ENCODE measurements at places on chromosomes 5 and 9.

DNA sequence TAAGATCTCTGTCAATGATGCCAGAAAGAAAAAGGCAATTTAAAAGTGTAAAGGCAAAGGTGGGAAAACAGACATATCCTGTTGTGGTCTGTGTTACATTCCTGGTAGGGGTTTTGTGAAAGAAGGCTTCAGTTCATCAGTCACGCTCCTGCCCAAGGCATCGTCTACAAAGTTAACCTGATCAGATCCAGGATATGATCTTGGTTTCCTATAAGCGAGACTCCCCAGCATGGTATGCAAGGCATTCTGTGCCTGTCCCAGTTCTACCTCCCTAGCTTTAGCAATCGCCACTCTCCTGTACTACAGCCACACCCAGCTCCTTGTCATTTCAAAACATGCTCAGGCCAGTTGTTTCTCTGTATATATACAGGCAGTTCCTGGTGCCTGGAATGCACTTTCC, 58.0 kb upstream of the PTPN3 start:
- no peak for DNase-seq

DNA sequence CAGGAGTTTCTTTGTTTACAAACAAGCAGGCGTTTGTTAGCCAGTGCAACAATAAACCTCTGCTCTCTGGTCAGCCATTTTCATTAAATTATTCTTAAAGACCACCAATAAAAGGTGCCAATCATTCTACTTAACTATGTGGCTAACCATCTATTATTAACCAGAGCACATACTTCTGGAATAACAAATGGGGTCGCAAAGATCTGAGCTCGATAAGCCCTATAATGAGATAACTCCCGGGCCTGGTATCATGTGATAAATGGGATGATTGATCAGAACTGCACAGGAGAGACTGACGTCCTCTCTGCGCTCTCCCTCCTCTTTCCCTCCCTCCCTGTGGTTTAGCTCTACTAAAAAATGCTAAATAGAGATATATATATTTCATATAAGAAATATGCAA, 488.2 kb downstream of the NTRK2 start:
- DNase-seq: no peak

GRCh38 chr9:35395076-35395705, 94.7 kb upstream of the RUSC2 start:
- DNase-seq: no peak

- no peak for DNase-seq
Measured at GRCh38 chr9:128233817-128234406, 30.7 kb downstream of the DNM1 start.

DNA sequence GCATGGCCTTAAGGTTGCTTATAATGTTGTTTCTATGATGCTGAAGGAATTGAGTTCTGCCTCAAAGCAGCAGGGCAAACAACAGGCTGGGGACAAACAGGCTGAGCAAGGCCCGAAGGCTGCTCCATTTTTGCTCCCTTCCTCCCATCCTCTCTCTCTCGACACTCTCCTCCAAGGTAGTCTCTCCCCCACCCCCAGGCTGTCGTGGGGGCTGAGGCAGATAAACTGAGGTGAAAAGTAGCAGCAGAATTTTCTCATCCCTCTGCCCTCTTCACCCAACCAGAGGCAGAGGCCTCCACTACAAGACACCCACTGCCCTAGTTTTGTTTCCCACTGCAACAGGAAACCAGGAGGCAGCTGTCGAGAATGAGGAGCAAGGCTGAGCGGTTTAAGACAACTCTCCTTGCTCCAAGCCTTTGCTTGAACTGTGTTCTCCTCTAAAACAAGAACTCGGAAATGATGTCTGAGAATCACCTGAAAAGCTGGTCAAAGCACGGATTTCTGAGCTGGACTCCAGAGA, 13.5 kb upstream of the GNA14 start:
- DNase-seq: no peak

- DNase-seq: no peak
Measured at GRCh38 chr9:114666851-114667250, 9.2 kb upstream of the TEX53 start.

DNA sequence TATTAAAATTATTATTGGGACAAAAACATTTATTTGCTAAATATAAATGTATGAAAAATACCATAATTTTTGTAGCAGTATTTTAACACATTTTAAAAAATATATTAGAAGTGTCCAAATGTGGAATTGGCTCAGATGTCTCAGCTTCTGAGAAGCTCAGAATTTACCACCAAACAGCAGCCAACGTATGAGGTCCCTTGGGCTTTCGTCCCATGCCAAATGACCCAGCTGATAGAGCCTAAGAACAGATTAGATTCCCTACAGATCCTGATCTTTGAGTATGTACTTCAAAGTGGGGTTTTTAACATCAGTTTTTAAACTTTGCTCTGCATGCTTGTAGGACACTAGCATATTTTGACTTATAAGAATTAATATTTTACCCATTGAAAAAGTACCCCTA, 77.3 kb upstream of the RPS23 start:
- no peak for DNase-seq

GRCh38 chr9:131649646-131650045, 90.2 kb downstream of the RAPGEF1 start:
- DNase-seq: no peak

DNA sequence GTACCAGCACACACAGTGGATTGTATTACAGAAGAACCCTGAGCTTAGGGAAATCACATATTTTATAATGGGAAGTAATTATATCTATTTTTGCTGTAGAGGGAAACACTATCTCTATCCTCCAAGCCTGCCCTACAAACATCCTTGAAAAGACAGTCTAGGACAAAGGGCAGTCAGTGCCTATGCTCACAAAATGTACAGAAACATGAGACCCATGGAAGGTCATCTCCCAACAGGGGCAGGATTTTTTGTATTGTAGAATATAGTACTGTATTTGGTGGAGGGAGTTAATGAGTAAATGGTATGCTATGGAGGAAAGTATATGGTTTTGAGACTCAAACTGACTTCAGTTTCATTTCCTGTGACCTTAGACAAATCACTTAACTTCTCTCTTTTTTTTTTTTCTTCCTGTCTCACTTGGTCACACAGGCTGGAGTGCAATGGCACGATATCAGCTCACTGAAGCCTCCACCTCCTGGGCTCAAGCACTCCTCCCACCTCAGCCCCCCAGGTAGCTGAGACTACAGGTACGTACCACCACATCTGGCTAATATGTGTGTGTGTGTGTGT, 5.8 kb upstream of the RAB14 start:
- no peak for DNase-seq

DNA sequence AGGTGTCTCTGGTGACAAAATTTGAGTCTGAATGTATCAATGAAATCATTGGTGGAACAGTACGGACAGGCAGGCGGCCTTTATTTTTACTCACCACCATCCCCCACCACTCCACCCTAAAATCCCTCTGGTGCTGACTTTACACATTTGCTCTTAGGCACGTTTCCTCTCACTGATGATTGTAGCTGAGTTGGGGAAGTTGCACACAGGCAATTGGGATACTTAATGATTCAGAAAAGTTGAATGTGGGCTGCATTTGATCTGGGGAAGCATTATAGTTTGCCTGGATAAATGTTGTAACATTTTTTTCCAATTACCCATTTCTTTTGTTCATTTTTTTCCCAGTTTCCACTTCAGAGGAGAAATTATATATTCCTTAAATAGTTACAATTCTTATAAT, 658.4 kb downstream of the TLR4 start:
- DNase-seq: no peak

DNA sequence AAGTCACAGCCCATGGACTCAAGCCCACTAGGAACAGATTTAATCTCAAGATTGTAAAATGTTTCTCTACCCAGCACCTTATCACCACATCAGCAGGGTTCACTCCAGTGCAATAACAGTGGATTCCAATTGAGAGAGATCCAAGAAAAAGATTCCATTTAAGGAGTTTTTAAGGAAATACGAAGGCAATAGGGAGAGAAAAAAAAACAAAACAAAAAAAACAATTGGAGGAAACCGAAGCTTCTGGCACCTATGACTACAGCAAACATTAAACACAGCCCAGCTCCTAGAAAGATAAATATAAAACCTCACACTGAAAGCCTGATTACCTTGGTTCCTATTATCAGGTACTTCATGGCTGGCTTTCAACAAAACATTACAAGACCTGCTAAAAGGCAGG, 192.7 kb downstream of the DAB2IP start:
- no peak for DNase-seq

DNA sequence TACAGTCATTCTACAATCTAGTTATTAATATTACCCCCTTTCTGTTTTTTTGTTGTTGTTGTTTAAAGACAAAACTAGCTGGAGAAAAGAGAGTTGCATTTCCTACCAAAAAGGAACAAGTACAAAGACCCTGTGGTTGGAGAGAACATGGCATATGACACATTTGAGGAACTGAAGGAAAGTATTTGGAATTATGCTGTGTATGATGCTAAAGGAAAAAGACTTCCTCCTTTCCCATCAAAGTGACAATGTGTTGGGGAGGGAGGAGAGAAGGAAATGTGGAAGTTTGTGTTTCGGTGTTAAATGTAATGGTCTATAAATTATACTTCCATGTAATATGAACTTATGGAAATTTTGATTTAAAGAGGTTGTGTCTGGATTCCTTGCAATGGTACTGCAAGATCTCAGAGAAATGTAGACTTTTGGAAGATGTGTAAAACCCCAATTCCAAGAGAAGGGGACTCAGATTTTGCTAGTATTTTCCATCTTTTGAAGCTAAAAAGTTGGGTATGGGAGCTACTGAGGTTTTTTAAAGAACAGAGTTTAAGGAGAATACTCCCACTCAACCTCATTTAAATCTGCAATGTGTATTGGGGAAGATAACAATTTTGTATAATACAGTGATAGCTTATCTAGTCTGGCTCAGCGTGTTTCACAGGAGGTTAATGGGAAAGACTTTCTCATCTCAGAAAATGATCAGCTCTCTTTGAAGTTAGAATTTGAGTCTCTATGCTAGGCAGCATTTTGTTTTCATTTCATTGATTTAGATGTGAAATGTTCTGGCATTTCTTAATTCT, 15.4 kb upstream of the TNFSF8 start:
- no peak for DNase-seq

- no peak for DNase-seq
Measured at GRCh38 chr9:106880863-106881262, 17.9 kb downstream of the ZNF462 start.

GRCh38 chr9:136538599-136539426, 7.0 kb downstream of the NOTCH1 start:
- DNase-seq: no peak

- DNase-seq: no peak
Measured at GRCh38 chr9:4228606-4229005, 71.3 kb downstream of the GLIS3 start.

GRCh38 chr9:92265154-92265553, 28.3 kb downstream of the IARS1 start:
- DNase-seq: no peak

DNA sequence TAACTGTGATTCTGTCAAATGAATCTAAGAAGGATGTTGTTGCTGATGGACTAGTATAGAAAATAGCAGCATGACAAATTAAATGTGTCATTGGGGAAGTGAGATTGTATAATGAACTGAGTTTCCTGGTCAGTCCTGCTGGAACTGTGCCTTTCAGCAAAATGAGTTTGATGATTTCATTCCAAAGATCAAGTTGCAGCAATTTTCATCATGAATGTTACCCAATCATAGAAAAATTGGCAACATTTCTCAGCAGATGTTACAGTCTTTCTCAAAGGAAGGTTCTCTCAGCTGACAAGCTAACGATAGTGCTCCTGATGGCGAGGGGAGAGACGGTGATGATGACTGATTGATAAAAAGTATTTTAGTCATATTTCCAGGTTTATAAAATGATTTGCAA, 10.7 kb downstream of the PCDHAC2 start:
- no peak for DNase-seq

GRCh38 chr5:144697847-144698262, 527.2 kb downstream of the KCTD16 start:
- DNase-seq: no peak
